Smooth muscle cell of the brain vasculature (primary cell): ENCODE measurements at places on chromosomes 13 and 19.

GRCh38 chr19:37114001-37114400, 35.8 kb downstream of the ZNF420 start:
- DNase-seq: no peak

- DNase-seq: no peak
Measured at GRCh38 chr19:49924004-49924880, 4.8 kb upstream of the ATF5 start.

- no peak for DNase-seq
Measured at GRCh38 chr13:43881580-43881979, 1.9 kb downstream of the LACC1 start.

DNA sequence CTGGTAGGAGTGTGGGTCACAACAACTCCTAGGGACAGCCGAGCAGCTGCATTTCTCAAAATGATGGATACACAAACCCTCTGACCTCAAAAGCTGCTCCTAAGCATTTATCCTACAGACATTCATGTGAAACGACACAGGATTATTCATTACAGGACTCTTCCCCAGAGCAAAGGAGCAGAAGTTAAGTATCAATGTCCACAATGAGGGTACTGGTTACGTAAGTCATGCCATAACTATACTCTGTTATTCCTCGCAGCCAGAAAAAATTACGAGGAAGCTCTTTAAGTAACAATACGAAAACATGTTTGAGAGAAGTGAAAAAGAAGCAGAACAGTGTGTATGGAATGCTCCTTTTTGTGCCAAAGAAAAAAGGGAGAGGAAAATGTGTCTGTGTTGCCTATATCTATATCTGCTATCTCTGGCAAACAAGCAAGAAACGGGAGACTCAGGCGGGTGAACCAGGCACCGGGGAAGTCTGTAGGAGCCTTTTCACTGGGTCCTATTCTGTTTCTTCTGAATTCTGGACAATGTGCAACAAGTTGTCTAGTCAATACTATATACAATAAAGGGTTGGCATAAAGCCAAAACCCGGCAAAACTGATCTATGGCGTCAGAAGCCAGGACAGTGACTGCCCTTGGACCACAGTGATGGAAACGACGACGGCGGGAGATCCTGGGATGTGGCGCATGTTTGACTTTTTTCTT, 1.3 kb downstream of the ISOC2 start:
- DNase-seq: no peak

DNA sequence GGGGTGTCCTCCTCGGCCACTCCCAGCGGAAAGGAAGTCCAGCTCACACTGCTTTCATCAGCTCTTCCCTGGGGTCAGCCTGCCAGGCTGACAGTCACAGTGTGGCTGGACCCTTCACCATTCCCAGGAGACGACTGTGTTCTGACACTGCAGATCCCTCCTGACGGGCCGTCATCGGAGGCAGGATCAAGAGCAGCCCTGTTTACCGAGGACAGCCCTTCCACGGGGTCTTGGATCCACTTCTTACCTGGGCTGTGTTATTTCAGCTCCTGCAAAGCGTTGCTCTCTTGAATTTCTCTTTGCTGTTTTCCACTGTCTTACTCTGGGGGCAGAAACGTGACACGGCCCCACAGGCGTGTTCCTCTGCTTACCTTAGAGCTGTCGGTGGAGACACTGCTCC, 149.9 kb upstream of the SOX1 start:
- no peak for DNase-seq

GRCh38 chr19:13334801-13335481, 171.3 kb downstream of the CACNA1A start:
- DNase-seq: no peak

GRCh38 chr19:17910791-17911360, 21.9 kb upstream of the CCDC124 start:
- DNase-seq: no peak
